Foreskin fibroblast (primary cell): ENCODE measurements at places on chromosomes 16 and 17.

GRCh38 chr17:284676-285355 is 67.8 kb downstream of the RPH3AL start:
- no peak for DNase-seq

- no peak for DNase-seq
These were observed 6.1 kb upstream of the SLC46A1 start for GRCh38 chr17:28412099-28412498.

DNA sequence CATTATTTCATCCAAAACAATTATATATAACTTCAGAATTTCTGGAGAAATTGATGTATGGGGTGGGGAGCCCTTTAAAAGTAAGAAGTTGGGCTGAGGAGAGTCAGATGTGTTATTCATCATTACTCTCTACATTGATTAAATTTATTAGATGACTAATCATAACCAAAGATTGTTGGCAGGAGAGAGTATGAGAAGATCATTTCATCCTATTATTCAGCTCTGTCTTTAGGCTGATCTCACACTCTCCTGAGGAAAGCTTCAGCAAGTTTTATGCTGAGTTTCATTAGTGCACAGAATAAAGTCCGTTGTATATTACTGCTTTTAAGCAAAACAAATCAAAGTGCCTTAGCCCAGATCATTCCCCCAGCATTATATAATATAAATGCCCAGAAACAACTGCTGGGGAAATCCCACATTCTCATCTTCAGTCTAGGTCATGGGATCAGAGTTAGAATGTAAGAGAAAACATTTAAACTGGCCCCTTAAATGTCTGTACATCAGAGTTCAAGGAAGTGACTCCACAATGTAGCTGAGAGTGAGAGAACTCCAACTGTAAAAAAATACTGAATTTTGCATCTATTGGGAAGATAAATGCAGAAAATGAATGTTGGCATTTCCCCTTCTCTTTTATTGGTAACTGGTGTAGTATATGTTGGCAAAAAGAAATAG is 130.1 kb upstream of the HLF start:
- DNase-seq: no peak

GRCh38 chr17:74453665-74454196 is 12.7 kb upstream of the CD300A start:
- no peak for DNase-seq

DNA sequence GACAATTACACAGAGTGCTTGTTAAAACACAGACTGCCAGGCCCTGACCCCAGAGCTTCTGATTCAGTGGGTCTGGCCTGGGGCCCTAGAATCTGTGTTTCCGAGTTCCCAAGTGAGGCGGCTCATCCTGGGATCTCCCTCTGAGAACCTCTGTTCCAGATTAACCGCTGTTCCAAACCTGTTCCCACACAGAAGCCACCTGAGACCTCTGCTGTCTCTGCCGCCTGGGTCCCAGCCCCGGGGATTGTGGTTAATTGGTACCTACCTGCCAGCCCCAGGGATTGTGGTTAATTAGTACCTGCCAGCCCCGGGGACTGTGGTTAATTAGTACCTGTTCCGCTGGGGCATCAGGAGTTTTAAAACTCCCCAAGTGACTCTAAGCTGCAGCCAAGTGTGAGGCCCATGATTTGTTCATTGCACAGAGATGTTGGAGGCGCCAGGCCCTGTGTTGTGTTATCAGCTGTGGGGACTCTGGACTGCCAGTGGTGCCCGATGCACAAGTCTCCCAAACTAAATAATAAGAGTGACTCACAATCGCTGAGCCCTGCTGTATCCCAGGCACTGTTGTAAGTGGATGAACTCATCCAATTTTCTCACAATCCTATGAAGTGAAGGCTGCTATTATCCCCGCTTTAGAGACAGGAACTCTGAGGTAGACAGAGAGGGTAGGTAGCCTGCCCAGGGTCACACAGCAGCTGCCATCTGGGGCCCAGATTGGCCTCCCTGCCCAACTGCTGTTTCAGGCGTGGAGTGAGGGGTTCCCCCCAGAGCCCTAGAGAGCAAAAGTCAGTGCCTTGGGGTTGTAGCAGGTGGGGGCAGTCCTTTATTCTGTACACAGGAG is 219.7 kb downstream of the IRF8 start:
- DNase-seq: no peak

DNA sequence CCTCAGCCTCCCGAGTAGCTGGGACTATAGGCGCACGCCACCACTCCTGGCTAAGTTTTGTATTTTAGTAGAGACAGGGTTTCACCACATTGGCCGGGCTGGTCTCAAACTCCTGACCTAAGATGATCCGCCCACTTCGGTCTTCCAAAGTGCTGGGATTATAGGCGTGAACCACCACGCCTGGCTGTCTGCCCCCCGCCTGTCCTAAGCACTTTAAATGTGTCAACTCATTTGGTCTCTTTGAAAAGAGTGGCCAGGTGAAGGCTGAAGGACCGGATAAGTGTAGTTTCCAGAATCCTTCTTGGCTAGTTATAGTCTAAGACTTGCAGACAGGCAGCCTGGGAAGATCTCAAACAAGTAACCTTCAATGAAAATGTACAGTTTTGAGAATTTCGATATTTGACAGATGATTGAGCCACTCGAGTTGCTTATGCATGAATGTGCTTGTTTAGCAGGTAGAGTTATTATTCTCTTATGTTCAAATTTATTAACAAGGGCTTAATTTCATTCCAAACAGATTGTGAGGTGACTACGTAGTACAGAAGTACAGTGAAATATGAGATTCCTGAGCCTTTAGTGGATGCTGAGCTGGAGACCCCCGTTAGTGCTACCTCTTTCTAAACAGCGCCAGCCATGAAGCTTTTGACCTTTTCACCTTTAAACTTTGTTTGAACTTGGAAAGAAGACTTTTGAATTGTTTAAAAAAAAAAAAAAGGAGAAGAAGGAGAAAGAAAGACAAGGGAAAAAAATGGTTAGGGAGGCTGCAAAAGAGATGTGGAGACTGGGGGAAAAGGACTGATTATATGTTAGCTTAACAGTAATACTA is 164.4 kb upstream of the TBX2 start:
- DNase-seq: no peak

DNA sequence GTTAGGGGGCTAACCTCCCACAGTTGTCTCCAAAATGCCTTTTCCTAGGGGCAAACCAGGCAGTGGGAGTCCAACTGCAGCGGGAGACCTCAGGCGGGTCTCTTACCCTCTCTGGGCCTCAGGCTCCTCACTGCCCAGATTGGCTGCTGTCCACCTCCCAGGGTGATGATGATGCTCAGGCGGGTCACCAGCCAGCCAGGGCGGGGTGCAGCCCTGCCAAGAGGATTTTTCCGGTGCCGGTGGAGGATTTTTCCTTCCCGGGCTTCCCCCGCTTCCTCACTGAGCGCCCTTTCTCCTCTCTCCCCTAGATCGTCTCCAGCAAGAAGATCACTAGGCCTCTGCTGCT is 22.8 kb downstream of the CPNE2 start:
- DNase-seq: peak; percentile 64

DNA sequence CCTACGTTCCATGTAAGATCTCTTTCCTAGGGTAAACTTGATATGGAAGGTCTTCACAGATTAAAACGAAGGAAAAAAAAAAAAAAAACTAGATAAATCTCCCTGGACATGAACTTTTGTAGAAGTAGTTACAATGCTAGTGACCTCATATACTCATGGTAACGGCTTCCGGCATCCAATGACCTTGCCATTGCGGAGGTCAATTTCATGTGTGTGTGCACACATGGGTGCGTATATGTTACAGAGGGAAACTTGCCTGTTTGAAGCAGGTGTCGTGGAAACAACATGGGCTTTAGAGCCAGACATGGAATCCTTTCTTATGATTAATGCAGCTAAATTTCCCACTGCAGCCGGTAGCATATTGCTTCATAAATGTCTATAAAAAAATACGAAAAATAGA is 435.5 kb downstream of the MAF start:
- no peak for DNase-seq

DNA sequence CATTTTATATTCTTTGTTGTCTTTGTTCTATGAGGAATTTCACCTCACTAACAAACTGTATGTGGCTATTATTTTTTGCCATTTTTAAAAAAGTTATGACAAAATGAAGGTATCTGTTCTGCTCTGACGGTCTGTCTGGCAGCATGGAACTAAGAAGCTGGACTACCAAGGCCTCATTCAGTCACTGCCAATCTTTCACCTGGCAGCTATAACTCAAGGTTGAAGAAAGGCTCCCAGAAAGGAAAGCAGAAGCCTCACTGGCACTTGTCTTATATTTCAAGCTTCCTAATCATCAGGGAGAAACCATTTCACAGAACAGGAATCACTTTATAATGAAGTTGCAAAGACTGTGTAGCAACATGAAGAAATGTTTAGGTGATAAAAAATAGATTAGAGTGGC is 18.7 kb upstream of the SLC6A4 start:
- DNase-seq: no peak

GRCh38 chr16:75251280-75252048 is at the start of gene BCAR1:
Gene BCAR1, minus strand, starts transcription at chr16:75251624. Its CDS starts 142 bp downstream, at chr16:75251482.
- peak; percentile 96 for DNase-seq

DNA sequence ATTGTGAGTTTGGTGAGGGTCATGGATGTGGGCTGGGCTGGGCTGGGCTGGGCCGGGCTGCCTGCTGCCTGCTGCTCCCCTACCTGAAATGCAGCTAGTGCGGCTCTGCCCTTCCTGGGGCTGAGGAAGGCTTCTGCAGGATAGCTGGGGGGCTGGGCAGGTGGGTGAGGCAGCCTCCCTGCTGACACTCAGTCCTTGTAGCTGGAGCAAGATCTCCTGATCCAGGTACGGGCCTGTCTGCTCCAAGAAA is 4.7 kb downstream of the RPL13 start:
- peak; percentile 69 for DNase-seq

DNA sequence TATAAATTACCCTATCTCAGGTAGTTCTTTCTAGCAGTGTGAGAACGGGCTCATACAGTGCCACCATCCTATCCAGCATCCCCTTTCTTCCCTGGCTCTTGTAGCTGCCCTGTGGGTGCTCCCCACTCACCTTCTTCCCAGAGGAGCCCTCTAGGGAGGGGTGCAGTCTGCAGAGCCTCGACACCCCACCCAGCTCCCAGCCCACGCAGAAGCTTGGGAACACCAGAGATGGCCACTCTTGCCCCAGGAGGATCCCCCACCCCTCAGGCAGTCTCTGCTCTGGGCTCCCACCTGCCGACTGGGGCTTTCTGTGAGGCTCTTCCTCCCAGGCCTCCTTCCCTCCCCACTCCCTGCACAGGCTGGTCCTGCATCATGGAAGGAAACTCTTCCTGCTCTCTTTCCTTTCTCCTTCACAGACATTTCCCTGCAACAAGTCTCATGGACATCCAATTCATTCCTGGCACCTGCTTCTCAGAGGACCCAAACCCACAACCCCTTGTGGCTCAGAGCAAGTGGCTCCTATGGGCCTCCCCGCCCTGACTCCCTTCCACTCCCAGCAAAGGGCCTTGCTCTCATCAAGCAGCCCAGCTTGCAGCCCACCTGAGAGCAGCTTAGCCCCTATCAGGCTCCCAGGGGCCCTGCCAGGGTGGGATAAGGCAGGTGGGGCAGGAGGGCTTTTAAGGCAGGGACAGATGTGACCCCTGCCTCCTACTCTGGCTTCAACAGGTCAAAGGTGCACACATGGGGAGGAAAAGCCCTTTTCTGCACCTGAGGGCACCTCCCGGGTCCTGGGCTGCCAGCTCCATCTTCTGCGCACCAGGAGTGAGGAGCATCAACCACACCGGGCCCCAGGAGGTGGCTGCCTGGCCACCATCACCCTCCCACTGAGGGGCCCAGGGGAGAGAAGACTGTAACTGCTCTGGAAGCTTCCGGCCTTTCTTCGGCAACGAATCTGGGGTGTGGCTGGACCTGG is 263.8 kb upstream of the TNRC6C start:
- no peak for DNase-seq

- peak; percentile 34 for DNase-seq
These were observed 45.0 kb upstream of the ARHGAP44 start for GRCh38 chr17:12744298-12744697.

GRCh38 chr17:75773808-75774470 is 8.9 kb upstream of the GALK1 start:
- no peak for DNase-seq

DNA sequence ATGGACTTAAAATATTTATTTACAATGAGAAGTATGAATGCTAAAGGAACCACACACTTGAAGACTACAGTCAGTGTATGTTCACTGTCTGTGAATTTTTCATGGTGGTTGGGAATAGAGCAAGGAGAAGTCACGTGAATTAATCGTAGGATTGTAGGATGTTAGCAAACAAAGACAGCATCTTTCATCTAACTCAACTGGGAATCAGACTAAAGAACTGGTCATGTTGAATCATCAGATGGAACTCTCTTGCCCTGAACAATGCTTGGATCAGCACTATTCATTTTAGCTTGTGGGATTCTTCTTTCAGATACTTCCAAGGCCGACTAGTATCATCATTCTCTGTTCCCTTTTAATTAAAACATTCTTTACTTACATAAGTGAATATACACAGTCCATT is 18.1 kb downstream of the KCNJ2 start:
- peak; percentile 75 for DNase-seq

DNA sequence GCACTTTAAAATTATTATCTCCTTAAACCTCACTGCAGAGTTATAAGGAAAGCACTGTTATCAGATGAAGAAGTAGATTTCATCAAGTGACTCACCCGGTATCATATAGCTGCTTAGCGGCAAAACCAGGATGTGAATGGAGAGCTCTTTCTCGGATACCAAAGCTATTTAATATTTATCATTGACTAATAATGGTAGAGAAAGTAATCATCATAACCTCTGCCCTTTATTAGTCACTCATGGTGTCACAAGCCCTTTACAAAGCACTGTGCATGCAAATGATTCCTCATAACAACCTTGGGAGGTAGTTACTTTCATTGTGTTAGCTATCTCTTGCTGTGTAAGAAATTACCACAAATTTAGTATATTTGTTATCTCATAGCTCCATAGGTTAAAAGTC is 592.9 kb downstream of the MAF start:
- DNase-seq: no peak

DNA sequence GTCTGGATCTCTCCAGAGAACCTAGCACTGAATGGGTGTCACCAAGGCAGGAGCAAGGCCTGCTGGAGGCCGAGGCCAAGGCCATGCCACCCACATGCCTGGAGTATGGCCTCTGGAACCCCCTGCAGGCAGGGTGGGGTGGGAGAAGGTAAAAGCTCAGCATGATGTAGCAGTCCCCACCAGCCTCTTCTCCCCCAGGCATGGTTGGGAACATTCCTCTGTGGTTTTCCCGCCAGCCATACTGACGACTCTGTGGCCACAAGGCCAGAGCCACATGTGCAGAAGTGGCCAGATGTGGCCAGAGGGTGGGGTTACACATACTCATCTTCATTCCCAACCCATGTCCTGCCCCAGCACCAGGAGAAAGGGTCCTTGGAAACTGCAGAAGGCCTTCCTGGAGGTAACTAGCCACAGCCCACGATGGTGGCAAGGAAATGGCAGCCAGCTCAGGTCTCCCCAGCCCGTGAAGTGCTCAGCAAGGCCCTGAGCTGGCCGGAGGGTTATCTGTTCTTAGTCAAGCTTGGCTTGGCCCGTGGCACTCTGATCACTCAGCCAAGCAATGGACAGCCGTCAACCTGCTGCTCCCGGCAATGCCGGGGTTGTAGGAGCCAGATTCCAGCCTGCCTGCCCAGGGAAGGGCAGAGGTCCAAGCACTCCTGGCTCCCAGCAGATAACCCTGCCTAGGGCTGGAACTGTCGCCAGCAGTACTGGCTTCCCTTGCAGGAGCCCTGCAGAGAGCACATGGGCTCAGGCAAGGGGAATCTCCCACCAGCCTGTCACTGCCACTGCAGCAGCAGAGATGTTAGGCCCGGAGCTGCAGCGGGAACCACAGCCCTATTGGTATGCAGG is 26.1 kb downstream of the HDAC5 start:
- peak; percentile 73 for DNase-seq
